ENCODE measurements at places on chromosomes 6 and 20.

DNA sequence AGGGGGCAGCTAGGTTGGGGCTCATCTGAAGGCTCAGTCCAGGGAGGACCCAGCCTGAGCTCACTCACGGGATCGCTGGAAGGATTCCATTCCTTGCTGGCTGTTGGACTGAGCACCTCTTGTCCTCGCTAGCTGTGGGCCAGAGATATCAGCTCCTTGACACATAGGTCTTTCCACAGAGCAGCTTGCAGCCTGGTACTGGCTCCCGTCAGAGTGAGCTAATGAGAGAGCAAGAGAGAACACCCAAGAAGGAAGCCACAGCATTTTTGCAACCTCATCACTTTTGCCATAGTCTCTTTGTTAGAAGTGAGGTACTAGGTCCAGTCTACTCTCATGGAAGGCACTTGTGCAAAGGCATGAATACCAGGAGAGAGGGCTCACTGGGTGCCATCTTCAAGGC, 179.9 kb downstream of the CDC5L start:
- no peak for DNase-seq

- DNase-seq: no peak
Measured at GRCh38 chr20:46207793-46208192, 89.7 kb downstream of the CD40 start.

- no peak for DNase-seq
Measured at GRCh38 chr20:17971300-17972013, 2.6 kb downstream of the MGME1 start.

DNA sequence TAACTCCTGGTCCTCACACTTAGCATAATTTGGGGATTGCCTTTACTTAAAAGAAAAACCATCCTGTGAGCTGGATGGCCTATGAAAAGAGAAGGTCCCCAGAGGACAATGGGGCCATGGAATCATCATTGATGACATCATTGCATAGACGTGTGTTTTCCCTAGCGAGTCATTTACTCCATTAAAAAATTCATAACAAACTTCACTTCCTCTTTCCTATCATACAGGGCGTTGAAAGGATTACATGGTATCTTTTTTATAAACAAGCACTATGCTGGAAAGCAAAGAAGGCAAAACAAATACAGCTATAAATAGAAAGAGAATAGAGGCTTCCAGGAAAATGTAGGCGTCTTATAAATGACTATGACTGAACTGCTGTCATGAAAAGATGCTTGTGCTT, 11.3 kb upstream of the COL12A1 start:
- DNase-seq: no peak

- DNase-seq: no peak
Measured at GRCh38 chr6:39929039-39929732, 5.1 kb downstream of the MOCS1 start.

DNA sequence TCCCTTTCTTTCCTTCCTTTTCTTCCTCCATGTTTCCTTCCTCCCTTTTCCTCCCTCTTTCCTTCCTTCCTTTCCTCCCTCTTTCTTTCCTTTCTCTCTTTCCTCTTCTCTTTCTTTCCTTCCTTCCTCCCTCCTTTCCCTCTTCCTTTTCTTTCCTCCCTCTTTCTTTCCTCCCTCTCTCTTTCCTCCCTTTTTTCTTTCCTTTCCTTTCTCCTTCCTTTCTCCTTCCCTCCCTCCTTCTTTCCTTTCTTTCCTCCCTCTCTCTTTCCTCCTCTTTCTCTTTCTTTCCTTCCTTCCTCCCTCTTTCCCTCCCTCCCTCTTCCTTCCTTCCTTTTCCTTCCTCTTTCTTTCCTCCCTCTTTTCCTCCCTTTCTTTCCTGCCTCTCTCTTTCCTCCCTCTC, 86.3 kb upstream of the FERMT1 start:
- no peak for DNase-seq

DNA sequence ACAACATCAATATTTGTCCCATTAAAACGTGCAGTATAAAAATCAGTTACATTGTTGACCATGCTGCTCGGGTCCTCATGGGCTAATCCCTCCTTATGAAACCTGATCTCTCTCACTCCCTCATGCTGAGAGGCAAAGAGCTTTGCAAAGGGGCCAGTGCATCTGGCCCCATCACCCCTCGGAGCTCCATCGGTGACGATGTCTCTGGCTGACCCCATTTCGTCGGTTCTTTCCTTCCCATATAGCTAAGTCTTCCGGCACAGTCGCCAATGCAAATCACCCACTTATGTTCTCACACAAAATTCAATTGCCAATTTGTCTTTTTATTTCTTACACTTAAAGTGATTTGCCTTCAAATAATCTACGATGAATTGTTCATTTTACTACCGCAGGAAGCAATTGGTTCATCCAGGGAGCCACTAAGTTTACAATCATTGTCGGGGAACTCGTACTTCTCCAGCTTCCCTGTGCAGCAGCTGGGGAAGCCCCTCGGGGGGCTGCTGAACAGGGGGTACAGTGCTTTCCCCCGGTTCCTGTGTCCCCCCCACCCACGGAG, 199.8 kb upstream of the CDH4 start:
- no peak for DNase-seq

DNA sequence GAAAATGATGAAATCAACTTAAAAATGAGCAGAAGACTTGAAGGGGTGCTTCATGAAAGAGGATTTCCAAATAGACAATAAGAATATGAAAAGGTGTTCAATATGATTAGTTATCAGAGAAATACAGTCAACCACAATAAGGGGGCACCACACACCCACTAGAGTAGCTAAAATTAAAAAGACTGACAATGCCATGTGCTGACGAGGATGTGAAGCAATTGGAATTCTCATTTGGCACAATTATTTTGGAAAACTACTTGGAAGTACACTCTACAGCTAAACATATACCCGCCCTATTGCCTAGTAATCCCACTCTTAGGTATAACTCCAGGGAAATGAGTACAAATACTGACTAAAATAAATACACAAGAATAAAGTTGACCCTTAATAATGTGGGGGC, 45.0 kb downstream of the MOCS1 start:
- DNase-seq: no peak

GRCh38 chr6:79180052-79180451, 54.4 kb downstream of the HMGN3 start:
- no peak for DNase-seq

GRCh38 chr6:29990931-29991330, 48.6 kb downstream of the HLA-A start:
- no peak for DNase-seq

GRCh38 chr20:47559141-47559540, 57.5 kb downstream of the NCOA3 start:
- no peak for DNase-seq

GRCh38 chr20:63215101-63216040, 560 bp downstream of the YTHDF1 start:
- DNase-seq: no peak

- DNase-seq: no peak
Measured at GRCh38 chr6:7254980-7255835, 57.8 kb downstream of the SSR1 start.

GRCh38 chr6:4264601-4265000, 129.2 kb upstream of the ECI2 start:
- DNase-seq: no peak

All from activated naive CD4-positive, alpha-beta T cell (primary cell).